HFF-Myc (cell line): ENCODE measurements at places on chromosomes 1 and 21.

DNA sequence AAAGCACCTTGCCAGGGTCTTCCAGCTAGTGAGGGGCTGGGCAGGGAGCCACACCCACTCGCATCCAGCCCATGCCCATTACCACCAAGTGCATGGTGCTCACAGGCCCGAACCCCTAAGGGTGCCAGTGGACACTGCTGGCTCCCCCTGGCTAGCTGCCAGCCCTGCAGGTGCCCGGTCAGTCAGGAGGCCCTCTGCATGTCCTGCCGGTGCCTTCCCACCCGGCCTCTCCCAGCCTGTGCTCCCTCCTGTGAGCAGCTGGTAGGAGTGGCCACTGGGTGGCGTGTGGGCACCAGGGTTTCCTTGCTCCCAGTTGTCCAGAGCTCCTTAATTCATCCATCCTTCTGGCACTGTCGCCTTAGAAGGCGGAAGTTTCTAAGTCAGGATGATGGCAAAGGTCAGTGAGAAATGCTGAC lies 33.4 kb downstream of the QSOX1 start:
- DNase-seq = peak; percentile 7

- no peak for DNase-seq
Measured at GRCh38 chr1:154463512-154463990, 38.5 kb upstream of the TDRD10 start.

GRCh38 chr21:34302521-34302920 lies 61.3 kb upstream of the KCNE2 start:
- no peak for DNase-seq

DNA sequence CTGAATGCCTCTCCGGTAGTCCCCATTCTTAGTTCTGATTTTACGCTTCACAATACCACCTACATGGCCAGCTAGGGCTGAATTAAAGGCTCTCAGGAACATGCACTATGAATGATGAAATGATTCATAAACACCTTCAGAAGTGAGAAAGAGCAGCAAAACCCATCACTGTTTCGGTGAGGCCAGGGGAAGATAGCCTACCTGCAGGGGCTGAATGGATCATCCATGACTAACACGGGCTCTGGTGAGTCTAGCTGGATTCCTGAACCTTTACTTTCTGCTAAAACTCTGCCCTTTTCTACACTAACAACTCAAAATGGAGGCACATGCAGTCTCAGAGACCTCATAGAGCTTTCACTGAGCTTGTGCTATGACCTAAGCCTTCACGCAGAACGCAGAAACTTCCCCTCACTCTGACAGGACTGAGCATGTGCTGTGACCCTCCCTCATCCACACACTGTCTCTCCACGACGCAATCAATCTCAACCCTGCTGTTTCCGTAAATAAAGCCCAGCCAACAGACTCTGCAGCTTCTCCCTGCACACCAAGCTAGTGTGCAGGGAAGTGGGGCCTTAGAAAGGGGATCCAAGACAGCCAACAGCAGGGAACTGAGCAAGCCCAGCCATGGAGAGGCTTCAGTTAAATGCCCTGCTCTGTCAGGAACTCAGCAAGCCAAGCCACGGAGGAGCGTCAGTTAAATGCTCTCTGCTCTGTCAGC lies 207.8 kb downstream of the SLC45A1 start:
- DNase-seq = peak; percentile 83

DNA sequence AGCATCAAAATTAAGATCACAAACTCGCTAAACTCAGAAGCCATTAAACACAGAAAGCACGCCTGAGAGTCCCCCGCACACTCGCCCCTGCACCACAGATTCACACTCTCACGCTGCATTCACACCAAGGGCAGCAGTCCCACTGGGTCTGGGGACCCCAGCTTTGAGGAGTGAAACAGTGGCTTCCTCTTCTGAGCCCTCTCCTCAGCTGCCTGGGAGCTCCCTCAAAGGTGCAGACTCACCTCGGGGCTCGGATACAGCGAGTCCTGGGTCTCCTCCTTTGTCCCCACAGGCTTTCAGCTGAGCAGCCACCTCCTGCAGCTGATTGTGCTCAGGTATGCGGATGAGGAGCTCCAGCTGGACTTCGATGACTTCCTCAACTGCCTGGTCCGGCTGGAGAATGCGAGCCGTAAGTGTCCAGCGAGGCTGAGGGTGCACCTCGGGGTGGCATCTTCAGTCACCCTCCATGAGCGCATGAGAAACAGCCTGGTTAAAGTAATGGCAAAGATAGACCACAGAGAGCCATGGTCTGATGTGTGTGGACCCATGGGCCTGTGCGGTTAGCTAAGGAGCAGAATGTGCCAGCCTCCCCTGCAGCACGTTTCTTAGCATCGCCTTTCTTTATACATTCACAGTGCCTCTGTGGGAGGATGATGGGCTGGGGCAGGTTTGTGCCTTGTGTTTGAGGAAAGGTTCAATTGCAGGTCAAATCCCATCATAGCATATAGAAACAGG lies 47.9 kb downstream of the CAPN9 start:
- DNase-seq = no peak
